Naive thymus-derived CD4-positive, alpha-beta T cell (primary cell): ENCODE measurements at places on chromosomes 6 and 20. TPM values are rescaled to one million over a fixed set of nuclear protein-coding genes. Genes with fewer than 3 reads are reported as not detected.

- H3K27ac ChIP-seq = no peak overlapping the region
- DNase-seq = no peak
- no peaks in the 10 kb centered on the region for H3K4me1 ChIP-seq
- no peaks in the 10 kb centered on the region for H3K27me3 ChIP-seq
- H3K4me3 ChIP-seq = no peak overlapping the region
Observed at GRCh38 chr6:132730560-132730959, 16.7 kb upstream of the VNN1 start.

GRCh38 chr20:36236786-36237121, 476 bp downstream of the AAR2 start:
- H3K27ac ChIP-seq = peak overlapping the region; percentile 80
- H3K27me3 ChIP-seq = no peaks in the 10 kb centered on the region
- H3K36me3 ChIP-seq = peaks cover 24% of the 10 kb centered on the region
- no peak for DNase-seq
- H3K4me3 ChIP-seq = peak overlapping the region; percentile 77

GRCh38 chr6:110178626-110179405, 654 bp downstream of the WASF1 start:
- H3K4me1 ChIP-seq = peaks cover 23% of the 10 kb centered on the region
- no peaks in the 10 kb centered on the region for H3K36me3 ChIP-seq
- peak overlapping the region; percentile 83 for H3K4me3 ChIP-seq
- peak; percentile 72 for DNase-seq
- H3K27ac ChIP-seq = peak overlapping the region; percentile 90

DNA sequence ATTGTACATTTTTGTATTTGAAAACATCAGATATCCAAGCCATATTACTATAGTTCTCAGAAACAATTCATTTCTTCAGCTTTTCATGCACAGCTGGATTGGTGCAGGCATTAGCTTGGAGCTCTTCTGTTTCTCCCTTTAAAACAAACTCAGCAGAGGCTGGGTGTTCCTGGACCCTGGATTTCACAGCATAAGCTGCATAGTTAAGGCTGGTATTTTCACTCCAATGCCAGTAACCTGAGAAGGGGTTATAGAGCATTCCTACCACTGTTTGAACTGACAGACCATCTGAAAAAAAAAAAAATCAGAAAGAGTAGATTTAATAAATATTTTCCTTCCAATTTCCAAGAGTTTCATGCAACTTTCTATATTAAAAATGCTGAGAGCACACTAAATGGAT, 20.1 kb upstream of the FAXC start:
- H3K36me3 ChIP-seq = no peaks in the 10 kb centered on the region
- H3K27ac ChIP-seq = no peak overlapping the region
- H3K4me3 ChIP-seq = no peak overlapping the region
- DNase-seq = no peak

- DNase-seq = peak; percentile 12
- peak overlapping the region; percentile 65 for H3K4me3 ChIP-seq
- peaks cover 6% of the 10 kb centered on the region for H3K27me3 ChIP-seq
- H3K4me1 ChIP-seq = peaks cover 7% of the 10 kb centered on the region
- no peak overlapping the region for H3K27ac ChIP-seq
Observed at GRCh38 chr6:37783856-37784584, 35.5 kb upstream of the ZFAND3 start.

FOXC1 gene
- not detected for polyA plus RNA-seq

- no peaks in the 10 kb centered on the region for H3K27me3 ChIP-seq
- no peak overlapping the region for H3K4me3 ChIP-seq
- no peak for DNase-seq
- no peak overlapping the region for H3K27ac ChIP-seq
- H3K36me3 ChIP-seq = no peaks in the 10 kb centered on the region
- no peaks in the 10 kb centered on the region for H3K4me1 ChIP-seq
Observed at GRCh38 chr6:135922746-135923145, 71.2 kb downstream of the PDE7B start.

DNA sequence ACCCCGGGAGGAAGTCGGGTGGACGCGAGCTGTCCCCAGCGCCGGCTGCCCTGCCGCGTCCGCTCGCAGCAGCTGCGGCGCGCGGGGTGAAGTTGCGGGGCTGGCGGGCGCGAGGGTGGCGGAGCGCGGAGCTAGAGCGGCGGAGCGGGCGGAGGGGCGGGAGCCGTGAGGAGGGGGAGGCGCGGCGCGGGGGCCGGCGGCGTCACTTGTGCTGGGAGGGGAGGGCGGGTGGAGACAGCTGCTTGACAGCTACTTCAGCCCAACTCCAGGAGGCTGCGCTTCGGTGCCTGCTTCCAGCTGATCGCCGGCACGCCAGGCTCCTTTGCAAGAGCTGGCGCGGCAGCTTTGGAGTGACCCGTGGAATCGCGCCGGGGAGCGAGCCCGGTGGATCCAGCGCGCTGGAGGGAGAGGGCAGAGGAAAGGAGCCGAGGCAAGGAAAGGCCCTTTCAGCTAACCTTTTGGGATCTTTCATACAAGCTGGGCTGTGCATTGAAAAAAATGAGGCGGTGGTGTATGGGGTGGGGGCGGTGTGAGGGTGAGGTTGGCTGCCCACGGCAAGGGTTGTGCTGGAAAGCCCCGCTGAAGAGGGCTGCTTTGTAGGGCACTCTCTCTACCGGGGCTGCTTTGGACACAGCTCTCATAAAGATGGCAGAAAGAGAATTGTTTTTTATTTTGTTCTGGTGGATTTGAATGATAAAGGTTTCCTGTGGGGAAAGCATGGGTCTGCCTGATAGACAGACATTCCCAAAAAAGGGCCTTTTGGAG, 24.6 kb downstream of the RIPOR2 start:
- peak; percentile 58 for DNase-seq
- H3K27ac ChIP-seq = peak overlapping the region; percentile 75
- peaks cover 10% of the 10 kb centered on the region for H3K36me3 ChIP-seq

HS3ST5 gene
- not detected for polyA plus RNA-seq

- H3K36me3 ChIP-seq = no peaks in the 10 kb centered on the region
- H3K27me3 ChIP-seq = no peaks in the 10 kb centered on the region
- peaks cover 8% of the 10 kb centered on the region for H3K4me1 ChIP-seq
Observed at GRCh38 chr6:38522322-38522721, 117.4 kb downstream of the BTBD9 start.

DNA sequence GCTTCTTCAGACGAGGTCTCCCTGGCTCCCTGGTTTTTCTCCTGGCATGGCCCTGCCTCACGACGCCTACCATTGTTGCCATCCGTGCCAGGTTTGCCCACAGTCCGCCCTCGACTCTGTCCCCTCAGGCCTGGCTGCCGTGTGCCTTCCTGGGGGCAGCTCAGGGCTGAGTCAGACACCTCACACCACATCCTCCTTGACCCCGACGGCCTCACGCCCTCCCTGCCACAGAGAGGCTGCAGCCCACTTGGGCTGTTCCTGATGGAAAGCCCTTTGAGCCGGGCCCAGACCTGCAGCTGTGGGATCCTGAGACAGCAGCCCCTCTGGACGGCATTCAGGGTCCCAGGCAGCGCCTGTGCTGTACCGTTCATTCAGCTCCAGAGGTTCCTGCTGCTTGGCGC, 108.3 kb downstream of the PSMB1 start:
- no peaks in the 10 kb centered on the region for H3K27me3 ChIP-seq
- H3K36me3 ChIP-seq = no peaks in the 10 kb centered on the region
- DNase-seq = no peak
- no peak overlapping the region for H3K27ac ChIP-seq

BPIFB4 gene
- polyA plus RNA-seq = not detected

DNA sequence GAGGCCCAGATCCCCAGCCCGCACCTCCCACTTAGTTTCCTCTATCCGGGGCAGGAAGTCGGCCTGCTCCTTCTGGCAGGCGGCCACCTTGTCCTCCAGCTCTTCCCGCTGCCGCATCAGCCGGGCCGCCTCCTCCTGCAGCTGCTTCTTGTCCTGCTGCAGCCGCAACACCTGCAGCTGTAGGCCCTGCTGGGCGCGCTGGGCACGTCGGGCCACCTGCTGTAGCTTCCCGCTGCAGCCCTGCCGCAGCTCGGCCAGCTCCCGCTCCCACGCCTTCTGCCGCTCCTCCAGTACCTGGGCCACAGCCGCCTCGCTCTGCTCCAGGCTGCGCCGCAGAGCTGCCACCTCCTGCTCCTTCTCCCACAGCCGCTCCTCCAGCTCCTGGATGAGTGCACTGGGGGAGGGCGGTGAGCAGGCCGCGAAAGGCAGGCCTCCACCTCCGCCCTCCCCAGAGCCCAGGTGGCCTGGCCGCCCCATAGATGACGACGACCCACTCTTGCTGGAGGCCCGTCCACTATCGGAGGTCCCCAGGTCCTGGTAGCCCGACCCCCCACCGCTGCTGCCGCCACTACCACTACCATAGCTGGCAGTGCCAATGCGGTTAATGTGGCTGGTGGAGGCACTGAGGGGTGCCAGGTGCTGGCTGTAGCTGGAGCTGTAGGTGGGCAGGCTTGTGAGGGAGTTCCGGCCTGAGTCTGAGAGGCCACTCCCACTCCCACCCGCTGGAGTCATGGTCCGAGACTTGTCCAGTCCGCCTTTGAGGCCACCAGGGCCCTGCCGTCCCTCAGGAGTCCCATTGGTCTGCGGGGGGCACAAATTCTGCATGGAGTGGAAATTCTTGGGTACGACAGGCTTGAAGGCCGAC, 6.0 kb upstream of the FASTKD5 start:
- no peaks in the 10 kb centered on the region for H3K4me1 ChIP-seq
- H3K4me3 ChIP-seq = no peak overlapping the region
- H3K27me3 ChIP-seq = no peaks in the 10 kb centered on the region
- DNase-seq = no peak

DNA sequence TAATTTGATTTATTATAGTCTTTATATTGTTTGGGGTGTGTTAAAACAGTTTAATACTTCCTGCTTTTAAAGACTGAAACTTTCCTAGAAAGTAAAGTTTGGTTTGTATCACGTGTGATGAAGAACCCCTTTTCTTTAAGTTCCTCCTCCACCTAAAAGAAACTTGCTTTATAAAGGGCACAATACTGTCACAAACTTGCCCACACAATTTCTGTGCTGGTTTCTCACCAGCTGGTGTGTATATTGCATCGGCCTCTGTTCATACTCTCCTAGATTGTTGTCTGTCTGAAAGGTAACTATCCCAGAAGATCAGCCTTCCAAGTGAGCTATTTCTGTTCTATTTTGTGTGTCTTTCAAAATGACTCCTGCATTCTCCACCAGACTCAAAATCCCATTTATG, 46.9 kb downstream of the ANKRD6 start:
- H3K27ac ChIP-seq = no peak overlapping the region
- H3K4me3 ChIP-seq = no peak overlapping the region
- DNase-seq = no peak
- no peaks in the 10 kb centered on the region for H3K36me3 ChIP-seq
- no peaks in the 10 kb centered on the region for H3K27me3 ChIP-seq

GRCh38 chr20:49043000-49043399, 3.1 kb upstream of the CSE1L start:
- H3K36me3 ChIP-seq = peaks cover 5% of the 10 kb centered on the region
- no peak overlapping the region for H3K27ac ChIP-seq
- H3K27me3 ChIP-seq = no peaks in the 10 kb centered on the region
- DNase-seq = no peak
- peaks cover 18% of the 10 kb centered on the region for H3K4me1 ChIP-seq
